NCI-H226 (cell line): ENCODE measurements at places on chromosomes 1 and 21.

- DNase-seq = peak; percentile 43
These were observed 150.1 kb upstream of the SOD1 start for GRCh38 chr21:31509194-31510017.

GRCh38 chr1:148263128-148263905 lies 111.2 kb upstream of the NBPF11 start:
- no peak for DNase-seq

- DNase-seq = no peak
These were observed 87.2 kb downstream of the SPAG17 start for GRCh38 chr1:118097622-118098348.

- DNase-seq = no peak
These were observed 16.8 kb downstream of the LGR6 start for GRCh38 chr1:202210385-202210784.

GRCh38 chr1:225508538-225509375 lies 80.9 kb upstream of the LBR start:
- DNase-seq = peak; percentile 81

DNA sequence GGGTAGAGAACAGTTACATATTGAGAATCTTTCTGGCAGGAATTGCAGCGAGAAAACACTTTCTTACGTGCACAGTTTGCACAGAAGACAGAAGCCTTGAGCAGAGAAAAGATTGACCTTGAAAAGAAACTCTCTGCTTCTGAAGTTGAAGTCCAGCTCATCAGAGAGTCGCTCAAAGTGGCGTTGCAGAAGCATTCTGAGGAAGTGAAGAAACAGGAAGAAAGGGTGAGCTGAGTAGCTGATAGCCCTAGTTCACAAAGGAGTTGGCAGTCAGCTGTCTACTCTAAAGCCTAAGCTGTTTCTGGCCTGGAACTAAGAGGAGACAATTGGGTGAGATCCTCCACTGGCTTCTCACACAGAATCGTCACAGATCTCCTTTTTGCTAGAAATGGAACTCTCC lies 20.3 kb upstream of the SH3BGRL3 start:
- DNase-seq = no peak

- DNase-seq = peak; percentile 91
These were observed 2.6 kb downstream of the COL16A1 start for GRCh38 chr1:31701091-31701736.

DNA sequence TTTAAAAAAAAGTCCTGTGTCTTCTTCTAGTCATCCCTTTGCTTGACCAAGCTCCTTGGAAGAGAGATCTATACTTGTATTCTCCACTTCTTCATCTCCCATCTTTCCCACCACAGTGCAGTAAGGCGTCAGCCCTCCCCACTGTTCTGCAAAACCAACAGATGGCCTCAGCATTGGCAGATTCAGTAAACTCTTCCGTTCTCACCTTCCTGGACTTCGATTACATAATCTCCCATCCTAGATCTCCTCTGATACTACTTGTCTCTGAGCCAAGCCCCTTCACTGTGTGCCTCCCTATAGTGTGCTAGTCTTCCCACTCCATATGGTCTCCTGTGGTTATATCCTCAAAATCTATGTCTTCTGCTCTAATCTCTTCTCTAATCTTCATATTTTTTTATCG lies 1.6 kb upstream of the COLGALT2 start:
- no peak for DNase-seq

GRCh38 chr1:226599636-226600238 lies 51.2 kb downstream of the STUM start:
- no peak for DNase-seq

DNA sequence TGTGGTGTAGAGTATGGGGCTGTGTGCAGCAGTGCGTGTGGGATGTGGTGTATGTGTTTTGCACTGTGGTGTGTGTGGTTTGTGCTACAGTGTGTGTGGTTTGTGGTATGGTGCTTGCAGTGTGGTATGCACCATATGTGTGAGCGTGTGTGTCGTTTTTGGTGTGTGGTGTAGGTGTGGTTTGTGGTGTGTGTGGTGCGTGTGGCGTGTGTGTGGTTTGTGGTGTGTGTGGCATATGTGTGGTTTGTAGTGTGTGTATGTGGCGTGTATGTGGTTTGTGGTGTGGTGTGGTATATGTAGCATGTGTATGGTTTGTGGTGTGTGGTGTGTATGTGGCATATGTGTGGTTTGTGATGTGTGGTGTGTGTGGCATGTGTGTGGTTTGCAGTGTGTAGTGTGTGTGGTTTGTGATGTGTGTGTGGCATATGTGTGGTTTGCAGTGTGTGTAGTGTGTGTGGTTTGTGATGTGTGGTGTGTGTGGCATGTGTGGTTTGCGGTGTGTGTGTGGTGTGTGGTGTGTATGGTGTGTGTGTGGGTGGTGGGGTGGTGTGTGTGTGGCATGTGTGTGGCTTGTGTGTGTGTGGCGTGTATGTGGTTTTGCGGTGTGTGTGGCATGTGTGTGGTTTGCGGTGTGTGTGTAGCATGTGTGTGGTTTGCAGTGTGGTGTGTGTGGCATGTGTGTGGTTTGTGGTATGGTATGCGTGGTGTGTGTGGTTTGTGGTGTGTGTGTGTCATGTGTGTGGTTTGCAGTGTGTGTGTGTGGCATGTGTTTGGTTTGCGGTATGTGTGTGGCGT lies 53.5 kb upstream of the TRAPPC10 start:
- no peak for DNase-seq

GRCh38 chr1:180488661-180489060 lies 13.7 kb downstream of the ACBD6 start:
- no peak for DNase-seq

GRCh38 chr1:19623523-19623922 lies 20.6 kb upstream of the NBL1 start:
- DNase-seq = no peak

DNA sequence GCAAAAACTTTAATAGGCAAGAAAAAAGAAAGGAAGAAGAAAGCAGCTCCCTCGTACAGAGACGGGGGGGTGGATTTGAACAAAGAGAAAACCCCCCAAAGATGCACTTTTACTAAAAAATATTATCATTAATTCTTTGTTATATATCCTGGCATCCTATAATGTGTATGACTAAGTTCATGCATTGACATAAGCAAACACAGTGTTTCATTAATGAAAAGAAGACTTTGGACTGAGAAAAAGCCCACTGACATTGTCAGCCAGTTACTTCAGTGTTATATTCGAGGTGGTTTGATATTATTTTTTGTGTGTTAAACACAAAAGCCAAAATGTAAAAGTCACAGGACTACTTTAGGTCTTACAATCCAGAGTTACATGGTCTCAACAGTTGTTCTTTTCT lies 110.1 kb upstream of the DPYD start:
- no peak for DNase-seq

- DNase-seq = no peak
These were observed 44.8 kb downstream of the PCNT start for GRCh38 chr21:46368533-46369285.

DNA sequence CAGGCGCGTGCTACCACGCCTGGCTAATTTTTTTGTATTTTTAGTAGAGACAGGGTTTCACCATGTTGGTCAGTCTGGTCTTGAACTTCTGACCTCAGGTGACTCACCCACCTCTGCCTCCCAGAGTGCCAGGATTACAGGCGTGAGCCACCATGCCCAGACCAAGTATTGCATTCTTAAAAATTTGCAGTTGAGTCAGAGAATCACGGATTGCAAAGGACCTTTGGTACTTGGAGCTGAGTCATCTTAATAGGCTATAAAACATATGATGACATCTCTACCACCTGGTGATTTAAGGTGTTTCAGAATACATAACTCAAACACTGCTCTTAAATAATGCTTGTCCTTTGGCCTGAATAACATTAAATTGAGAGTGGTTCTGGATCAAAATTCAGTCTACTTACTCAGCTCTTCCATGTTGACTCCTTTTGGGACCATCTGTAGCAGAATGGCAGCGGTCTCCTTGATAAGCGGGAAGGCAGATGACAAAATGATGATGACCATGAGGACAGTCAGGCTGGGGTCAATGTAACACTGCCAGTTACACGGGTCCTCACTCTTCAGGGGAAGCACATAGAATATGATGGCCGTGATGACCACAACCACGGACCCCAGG lies 10.4 kb downstream of the SLC30A10 start:
- peak; percentile 15 for DNase-seq

GRCh38 chr1:33610391-33610790 lies 137.9 kb downstream of the ZSCAN20 start:
- no peak for DNase-seq

DNA sequence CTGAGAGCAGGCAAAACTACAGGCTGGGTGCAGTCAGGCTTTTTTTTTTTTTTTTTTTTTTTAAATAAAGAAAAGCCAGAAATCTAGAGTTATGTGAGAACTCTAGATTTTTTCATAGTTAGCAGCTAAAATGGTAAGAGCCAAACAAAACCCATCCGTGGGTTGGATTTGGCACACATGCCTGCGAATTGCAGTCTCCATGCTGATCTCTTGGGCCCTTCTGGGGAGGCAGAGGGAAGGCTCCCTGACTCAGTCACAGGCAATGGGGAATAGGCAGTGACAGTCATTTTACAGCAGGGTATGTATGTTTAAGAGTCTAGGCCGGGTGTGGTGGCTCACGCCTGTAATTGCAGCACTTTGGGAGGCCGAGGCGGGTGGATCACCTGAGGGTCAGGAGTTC lies 2.6 kb downstream of the TXLNA start:
- DNase-seq = no peak

GRCh38 chr1:211633524-211633846 lies 41.9 kb downstream of the NEK2 start:
- DNase-seq = no peak

DNA sequence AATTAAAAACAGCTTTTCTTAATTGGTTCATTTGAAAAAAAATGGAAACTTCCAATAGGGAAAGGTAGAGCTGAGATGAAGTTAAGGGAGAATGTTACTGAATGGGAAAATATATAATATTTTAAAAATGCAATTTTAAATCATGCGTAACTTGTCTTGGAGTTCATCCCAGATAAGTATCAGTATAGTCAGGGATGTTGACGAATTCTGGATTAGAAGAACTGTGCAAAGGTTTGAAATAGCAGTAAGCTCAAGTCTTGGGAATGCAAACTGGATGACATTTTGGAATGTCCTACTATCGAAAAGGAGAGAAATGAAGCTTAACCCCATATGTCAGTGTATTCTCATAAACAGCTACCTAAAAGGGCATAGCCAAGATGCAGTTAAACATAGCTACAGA lies 4.0 kb upstream of the ST6GALNAC3 start:
- DNase-seq = no peak

DNA sequence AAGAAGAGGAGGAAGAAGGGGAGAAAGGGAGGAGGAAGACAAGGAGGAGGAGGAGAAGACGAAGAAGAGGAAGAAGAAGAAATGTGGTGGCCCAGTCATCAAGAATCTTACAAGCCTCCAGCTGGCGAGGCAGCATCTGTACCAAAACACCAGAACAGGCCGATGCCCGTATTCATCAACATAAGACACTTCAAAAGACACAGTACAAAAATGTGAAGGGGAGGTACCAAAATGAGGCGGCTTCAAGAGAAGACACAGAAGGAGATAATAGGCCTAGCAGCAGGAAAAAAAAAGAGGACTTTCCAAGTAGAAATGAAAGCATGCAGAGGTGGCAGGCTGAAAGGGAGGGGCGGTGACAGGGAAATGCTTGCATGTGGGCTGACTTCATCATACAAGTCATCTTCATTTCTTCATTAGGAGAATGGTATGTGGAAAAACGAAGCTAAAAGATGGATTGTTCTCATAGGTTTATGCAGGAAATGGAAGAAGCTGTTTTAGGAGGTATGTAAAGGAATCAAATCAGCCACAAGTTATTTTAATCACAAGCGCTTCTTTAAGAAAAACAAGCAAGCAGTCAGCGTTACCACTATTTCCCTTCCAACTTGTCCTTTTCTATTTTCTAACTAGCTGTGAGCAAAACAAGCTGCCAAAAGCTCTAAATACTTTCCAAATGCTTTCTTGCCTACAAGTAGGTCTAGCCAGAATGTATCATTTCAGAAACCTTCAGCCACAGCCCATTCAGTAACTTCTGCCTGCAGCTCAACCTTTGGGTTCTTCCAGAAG lies 192.3 kb downstream of the SLC45A1 start:
- DNase-seq = no peak

DNA sequence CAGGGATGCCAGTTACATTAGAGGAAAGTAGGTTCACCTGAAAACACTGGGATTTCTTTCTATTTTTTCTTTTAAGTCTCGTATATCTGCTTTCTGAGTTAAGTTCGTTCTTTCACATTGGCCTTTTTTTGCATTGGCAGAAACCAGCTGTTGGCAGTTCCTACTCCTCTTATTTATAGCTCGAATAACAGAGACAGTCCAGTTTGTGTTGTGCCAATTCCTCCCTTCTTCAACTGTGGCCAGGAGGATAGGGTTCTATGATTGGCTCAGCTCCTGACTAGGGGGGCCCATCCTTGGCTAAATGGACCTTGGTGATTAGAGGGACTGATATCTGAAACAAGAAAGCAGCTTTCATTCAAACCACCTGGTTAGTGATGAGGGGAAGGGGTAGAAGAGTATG lies 115.8 kb downstream of the RPS6KC1 start:
- no peak for DNase-seq

DNA sequence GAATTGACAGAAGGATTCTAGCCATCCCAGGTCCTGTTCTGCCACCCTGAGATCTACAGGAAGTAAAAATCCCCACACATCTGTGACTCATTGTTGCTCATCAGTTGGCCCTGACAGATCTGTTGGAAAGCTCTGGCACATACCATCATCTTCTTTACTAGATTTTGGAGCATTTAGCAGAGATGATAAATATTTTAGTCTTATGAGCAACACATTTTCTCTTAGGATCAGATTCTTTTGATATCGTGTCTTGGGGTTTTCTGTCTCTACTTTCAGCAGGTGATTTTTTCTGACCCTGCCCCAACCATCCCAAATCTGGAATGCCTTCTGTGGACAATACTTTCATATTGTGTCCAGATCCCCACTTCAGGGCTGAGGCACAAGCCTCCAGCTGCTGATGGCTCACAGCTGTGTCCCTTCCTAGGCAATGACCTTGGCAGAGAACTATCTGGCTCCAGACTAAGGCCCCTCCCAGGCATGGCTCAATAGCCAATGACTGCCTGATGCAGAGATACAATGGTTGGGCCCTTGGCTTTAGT lies 102.8 kb downstream of the GDAP2 start:
- DNase-seq = peak; percentile 77

- DNase-seq = peak; percentile 5
These were observed 96.9 kb downstream of the KCNH1 start for GRCh38 chr1:211037095-211037494.

DNA sequence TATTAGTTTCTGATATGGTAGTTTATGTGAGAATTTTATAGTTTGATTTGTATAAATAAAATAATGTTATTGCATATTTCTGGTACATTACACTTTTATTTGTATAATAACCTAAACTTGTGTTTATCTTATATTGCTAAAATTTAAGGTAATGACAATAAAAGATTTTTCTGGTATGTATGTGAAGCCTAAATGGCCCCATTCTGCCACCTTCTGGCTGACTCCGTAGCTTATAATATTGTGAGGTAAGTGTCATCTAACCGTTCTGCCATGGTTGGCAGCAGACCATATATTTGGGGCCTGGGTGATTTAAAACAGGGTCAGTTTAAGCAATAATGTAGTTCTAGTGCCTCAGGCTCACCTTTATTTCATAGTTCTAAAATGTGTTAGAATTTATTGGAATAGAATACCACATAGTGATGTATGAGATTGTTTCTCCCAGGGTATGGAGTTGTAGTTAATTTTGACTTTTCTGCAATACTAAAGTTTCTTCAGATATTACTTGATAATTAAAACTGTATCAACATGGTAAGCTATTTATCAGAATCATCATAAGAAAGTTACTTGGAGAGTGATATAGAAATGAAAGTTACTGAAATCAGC lies 21.2 kb upstream of the PRKACB start:
- peak; percentile 24 for DNase-seq

- no peak for DNase-seq
These were observed 39.5 kb downstream of the BCL9 start for GRCh38 chr1:147580609-147581385.

GRCh38 chr1:10866321-10867093 lies 70.1 kb upstream of the CASZ1 start:
- DNase-seq = peak; percentile 30

- DNase-seq = no peak
These were observed 45.8 kb downstream of the TFF3 start for GRCh38 chr21:42269386-42269785.
